ENCODE measurements at places on chromosomes 7 and 10.

DNA sequence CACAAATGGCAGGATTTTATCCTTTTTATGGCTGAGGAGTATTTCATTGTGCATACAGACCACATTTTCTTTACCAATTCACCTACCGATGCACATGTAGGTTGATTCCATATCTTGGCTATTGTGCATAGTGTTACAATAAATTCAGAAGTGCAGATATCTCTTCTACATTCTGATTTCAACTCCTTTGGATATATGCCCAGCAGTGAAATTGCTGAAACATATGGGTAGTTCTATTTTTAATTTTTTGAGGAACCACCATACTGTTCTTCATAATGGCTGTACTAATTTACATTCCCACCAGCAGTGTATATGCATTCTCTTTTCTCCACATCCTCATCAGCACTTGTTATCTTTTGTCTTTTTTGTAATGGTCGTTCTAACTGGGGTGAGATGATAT, 1290.3 kb downstream of the XPNPEP1 start:
- DNase-seq, result no peak

GRCh38 chr7:105218939-105219770, 169.6 kb downstream of the SRPK2 start:
- DNase-seq, result no peak

- DNase-seq, result no peak
Observed at GRCh38 chr10:36117231-36117630, 475.1 kb upstream of the FZD8 start.

DNA sequence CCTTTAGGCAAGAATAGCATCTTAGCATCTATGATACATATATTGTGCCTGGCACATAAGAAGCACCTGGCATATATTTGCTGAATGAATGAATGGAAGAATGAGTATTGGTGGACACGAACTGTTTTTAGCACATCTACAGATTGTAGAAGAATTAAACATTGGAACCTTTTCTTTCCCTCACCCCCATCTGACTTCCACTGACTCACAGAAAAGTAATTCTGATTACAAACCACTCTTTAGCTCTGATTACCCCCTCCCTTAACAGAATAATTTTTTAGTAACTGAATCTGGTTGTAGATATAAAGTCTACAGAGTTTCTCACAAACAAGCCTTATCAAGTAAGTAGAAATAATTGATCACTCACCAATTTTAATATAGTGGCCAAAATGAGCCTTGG, 31.9 kb downstream of the SLC26A4 start:
- DNase-seq, result no peak

DNA sequence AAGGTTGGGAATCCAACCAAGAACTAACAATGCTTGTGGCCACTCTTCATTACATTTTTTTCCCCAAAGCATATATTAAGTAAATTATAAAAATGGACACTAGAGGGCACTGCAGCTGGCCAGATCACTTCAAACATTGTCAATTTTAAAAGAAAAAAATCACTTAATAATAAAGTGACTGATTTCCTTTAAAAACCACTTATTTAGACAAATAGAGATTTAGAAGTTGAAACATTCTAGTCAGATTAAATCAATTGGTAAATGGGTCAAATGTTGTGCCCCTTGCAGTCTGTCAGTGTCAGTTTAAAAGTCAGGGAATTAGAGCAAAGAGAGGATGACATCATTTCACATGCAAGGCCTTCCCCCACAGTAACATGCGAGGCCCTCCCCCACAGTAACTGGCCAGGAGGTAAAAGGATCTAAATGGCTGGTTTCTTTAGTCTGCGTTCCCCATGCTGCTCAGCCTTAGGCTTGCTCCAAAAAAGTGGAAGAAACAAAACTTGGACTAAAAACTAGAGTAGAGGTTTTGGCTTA, 177.9 kb downstream of the SKAP2 start:
- peak; percentile 31 for DNase-seq

- no peak for DNase-seq
Observed at GRCh38 chr7:31986878-31987518, 83.2 kb downstream of the PDE1C start.

DNA sequence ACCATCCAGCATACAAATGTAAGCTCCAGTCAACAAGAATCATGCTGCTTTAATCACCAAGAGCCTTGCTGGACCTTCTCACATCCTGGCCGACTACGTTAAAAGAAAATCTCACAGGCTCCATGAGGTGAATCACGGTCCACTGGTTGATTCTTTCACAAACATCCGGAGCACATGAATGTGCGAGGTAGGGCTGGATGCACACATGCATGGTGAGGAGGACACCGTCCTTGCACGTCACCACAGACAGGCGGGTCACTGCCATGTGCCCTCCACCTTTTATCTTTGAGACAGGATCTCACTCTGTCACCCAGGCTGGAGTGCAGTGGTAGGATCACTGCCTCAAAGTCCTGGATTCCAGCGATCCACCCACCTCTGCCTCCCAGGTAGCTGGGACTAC, 265.1 kb downstream of the PARD3 start:
- DNase-seq, result no peak

GRCh38 chr7:108327353-108327752, 128.9 kb downstream of the NRCAM start:
- no peak for DNase-seq

- DNase-seq, result no peak
Observed at GRCh38 chr7:26863518-26864308, 677 bp downstream of the SKAP2 start.

GRCh38 chr7:75965617-75966016, 28.8 kb downstream of the TMEM120A start:
- no peak for DNase-seq

- no peak for DNase-seq
Observed at GRCh38 chr7:70481570-70482123, 650.3 kb upstream of the GALNT17 start.

DNA sequence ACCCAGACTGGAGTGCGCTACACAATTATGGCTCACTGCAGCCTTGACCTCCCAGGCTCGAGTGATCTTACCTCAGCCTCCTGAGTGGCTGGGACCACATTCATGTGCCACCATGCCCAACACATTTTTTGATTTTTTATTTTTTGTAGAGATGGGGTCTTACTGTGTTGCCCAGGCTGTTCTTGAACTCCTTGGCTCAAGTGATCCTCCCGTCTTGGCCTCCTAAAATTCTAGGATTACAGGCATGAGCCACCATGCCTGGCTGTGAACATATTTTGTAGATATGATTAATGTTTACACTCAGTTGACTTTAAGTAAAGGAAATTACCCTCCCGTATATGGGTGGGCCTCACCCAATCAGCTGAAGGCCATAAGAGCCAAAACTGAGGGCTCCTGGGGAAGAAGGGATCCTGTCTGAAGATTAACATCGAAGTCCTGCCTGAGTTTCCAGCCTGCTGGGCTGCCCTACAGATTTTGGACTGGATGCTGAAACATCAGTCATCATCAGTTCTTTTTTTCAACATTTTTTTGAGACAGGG, 127.1 kb downstream of the ACTR3B start:
- DNase-seq, result no peak

- DNase-seq, result no peak
Observed at GRCh38 chr7:35780070-35780469, 20.8 kb upstream of the SEPTIN7 start.

- DNase-seq, result no peak
Observed at GRCh38 chr10:59898125-59898835, 8.1 kb downstream of the CCDC6 start.

DNA sequence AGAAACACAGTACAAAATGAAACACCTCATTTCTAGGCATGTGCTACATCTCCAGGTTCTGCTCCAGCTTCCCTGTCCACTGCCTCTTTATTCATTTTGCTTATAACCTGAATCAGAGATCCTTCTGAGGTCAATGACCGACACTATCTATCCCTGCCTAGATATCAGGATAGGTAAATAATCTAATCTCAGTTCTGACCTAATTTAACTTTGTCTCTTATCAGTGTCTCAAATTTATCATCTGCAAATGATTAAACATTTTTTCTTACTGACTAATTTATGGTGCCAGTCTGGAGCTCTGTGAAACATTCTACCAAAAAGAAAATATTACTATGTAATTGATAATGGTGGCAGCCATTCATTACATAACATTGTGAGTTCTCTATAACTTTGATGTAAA, 61.1 kb downstream of the SGCE start:
- no peak for DNase-seq

DNA sequence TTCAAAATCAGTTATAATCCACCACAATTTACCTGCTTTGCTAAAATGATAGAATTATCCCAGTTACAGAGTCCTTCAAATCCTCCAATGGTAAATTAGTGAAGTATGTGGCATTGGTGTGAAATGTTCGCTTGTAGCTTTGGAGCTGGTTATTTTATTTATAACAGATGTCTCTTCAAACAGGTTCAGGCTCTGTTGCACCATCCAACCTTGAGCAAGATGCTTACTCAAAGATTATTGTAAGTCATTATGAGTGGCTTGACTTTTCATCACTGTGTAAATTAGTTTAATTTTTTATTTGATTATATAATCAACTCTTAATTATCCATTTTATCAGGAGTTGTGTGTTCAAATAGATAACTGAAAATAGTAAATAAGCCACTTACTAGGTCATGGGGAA, 99.4 kb downstream of the BTRC start:
- no peak for DNase-seq

GRCh38 chr7:88681682-88682081, 77.8 kb upstream of the ZNF804B start:
- DNase-seq, result no peak

DNA sequence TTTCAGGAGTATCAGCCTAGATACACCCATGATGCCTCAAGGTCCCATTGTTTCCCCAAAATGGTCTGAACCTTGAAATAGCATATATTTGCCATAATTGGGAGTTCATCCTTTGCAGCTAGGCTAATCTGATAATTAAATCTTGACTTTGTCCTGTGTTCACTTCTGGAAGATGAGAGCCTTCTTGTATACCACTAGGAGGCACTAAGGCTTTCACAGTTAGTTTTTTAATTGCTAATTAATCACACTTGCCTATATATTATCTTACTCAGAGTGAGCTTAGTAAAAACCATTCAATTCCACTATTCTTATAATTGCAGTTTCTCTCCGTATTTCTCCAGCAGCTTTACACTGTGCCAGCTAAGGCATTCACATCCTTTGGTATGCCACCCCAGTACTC, 48.7 kb upstream of the MAGI2 start:
- DNase-seq, result no peak

GRCh38 chr10:22251751-22252223, 34.0 kb upstream of the EBLN1 start:
- peak; percentile 50 for DNase-seq

DNA sequence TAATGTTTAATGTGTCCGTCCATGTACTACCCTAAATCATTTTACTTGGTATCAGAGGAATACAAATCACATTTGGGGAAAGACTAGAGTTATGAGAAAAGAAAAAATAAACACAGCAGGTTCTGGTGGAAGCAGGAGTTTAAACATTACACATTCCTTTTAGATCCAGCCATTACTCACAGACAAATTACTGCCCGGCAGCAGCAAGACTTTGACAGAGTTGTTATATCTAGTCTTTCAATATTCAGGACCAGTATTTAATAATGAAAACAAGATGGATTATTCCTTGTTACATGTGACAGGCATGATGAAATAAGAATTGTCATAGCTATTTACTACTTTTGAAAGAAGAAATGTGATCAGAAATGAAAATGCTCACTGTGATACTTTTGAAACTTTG, 131.8 kb upstream of the GNAI1 start:
- no peak for DNase-seq

GRCh38 chr7:26060733-26061677, 91.0 kb upstream of the NFE2L3 start:
- DNase-seq, result no peak

DNA sequence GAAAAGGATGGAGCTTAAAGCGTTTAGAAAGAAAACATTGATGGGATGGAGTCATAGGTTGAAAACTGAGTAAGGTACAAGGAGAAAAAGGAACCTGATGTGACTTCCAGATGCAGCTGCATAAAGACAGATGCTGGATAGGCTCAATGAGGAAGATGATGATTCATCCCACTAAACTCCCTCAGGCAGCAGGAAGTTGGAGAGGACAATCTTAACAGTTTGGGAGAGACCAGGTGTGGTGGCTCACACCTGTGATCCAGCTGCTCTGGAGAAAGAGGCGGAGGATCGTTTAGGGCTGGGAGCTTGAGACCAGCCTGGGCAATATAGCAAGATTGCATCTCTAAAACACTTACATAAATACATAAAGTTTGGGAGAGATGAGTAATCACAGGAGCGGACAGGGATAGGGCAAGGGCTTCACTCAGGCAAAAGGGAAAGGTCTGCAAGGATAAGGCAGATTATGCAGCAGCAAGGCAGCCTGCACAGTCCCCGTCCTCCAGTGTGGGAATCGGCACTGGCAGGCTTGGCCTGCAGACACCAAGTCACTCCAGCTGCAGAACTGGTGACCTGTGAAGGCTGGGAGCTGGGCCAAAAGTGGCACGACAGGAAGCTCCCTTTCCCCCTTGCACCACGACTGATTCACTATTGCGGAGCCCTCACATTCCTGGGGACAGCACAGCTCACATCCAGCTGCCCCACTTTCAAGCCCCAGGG, 438.5 kb downstream of the GRID1 start:
- DNase-seq, result no peak

DNA sequence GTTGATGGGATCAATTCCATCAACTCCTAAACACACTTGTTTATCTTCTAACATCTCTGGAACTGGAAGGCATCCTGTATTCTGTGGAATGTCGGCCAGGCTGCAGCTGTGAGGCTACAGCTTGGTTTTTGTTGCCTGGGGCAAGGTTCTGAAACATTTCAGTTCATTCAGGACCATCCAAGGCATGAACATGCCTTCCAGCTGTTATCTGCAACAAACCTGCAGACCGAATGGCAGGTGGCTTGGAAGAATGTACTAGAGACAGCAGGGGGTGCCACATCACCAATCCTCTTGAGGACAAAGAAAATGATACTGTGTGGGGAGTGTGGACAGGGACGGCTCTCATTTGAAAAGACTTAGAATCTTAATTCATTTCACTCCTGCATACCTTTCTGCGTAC, 12.4 kb downstream of the PAPOLB start:
- DNase-seq, result no peak

DNA sequence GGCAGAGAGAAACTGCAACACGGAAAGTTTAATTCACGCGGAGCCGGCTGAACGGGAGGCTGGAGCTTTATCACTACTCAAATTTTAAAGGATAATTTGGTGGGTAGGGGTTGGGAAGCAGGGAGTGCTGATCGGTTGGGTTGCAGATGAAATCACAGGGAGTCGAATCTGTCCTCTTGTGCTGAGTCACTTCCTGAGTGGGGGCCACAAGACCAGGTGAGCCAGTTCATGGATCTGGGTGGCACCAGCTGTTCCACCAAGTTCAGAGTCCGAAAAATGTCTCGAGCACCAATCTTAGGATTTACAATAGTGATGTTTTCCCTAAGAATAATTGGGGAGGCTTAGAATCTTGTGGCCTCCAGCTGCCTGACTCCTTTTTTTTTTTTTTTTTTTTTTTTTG, 3.6 kb upstream of the PRAP1 start:
- no peak for DNase-seq
